ENCODE measurements at places on chromosomes 12 and 14. TPM values are rescaled to one million over a fixed set of nuclear protein-coding genes. Genes with fewer than 3 reads are reported as not detected.

NOVA1 gene
- total RNA-seq, result 4.6 TPM

GPR84 gene
- not detected for total RNA-seq

MYO1H gene
- not detected for total RNA-seq

NPFF gene
- not detected for total RNA-seq

FAM186B gene
- 0.15 TPM for total RNA-seq

GRIP1 gene
- total RNA-seq, result 4.9 TPM

TMEM179 gene
- 0.28 TPM for total RNA-seq
